ENCODE measurements at places on chromosomes 7 and 10.
A peak's percentile ranks its signal among the peaks of the same experiment; 100 is the strongest.

DNA sequence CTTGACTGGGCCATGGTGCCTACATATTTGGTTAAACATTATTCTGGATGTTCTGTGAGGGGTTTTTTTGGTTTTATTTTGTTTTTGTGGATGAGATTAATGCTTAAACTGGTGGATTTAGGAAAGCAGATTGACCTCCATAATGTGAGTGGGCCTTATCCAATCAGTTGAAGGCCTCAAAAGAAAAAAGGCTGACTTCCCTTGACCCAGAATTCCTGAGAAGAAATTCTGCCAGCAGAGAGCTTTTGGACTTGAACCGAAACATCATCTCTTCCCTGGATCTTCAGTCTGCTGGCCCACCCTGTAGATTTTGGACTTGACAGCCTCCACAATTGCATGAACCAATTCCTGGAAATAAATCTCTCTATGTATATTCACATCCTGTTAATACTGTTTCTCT lies 94.4 kb downstream of the ADRA2A start:
- DNase-seq: no peak

GRCh38 chr7:30231271-30231670 lies 53.1 kb upstream of the ZNRF2 start:
- DNase-seq: no peak

DNA sequence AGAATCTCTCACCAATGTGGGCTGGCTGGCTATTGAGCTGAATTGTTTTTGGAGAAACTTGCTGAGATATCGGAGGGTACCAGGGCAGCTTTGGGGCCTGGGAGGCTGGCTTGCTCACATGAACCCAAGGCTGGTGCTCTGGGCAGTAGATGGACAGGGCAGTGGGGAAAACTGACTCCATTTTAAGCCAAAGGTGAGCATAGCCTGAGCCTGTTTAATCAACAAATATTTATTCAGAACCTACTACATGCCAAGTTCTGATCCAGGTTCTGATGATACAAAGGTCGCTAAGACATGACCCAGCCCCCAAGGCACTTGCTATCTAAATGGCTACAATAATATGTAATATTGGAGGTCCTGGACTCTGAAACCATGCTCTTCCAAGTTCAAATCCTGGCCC lies 86.6 kb downstream of the BUB3 start:
- no peak for DNase-seq

- DNase-seq: no peak
These were observed 169.9 kb downstream of the RNF133 start for GRCh38 chr7:122528879-122529481.

- DNase-seq: no peak
These were observed 18.0 kb downstream of the RNLS start for GRCh38 chr10:88565072-88565471.

GRCh38 chr10:8544057-8544380 lies 489.5 kb downstream of the GATA3 start:
- DNase-seq: no peak

DNA sequence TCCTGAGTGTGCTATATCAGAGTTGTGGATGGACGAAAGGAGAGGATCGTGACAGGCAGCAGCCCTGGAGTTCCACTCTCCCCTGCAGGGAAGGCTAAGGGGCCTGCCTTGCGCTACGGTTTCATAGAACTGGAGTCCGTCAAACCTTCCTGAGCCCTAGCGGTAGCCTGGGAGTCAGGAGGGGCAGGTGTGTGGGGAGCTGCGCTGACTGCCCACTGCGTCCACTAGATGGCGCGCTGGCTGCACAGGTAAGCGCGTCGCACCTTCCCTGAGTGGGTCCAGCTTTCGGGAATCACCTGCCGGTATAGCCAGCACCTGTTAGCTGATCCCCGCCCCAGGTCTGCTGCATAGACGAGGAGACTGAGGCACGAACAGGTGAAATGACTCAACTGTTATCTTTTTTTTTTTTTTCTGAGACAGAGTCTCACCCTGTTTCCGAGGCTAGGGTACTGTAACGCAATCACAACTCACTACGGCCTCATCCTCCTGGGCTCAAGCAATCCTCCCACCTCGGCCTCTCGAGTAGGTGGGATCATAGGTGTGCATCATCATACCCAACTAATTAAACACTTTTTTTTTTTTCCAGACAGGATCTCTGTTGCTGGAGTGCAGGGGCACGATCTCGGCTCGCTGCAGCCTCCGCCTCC lies 20.2 kb upstream of the BAIAP2L1 start:
- DNase-seq: no peak

GRCh38 chr10:125951290-125951689 lies 54.9 kb downstream of the FANK1 start:
- DNase-seq: no peak

GRCh38 chr10:5480162-5480941 lies 19.0 kb downstream of the CALML5 start:
- DNase-seq: no peak

DNA sequence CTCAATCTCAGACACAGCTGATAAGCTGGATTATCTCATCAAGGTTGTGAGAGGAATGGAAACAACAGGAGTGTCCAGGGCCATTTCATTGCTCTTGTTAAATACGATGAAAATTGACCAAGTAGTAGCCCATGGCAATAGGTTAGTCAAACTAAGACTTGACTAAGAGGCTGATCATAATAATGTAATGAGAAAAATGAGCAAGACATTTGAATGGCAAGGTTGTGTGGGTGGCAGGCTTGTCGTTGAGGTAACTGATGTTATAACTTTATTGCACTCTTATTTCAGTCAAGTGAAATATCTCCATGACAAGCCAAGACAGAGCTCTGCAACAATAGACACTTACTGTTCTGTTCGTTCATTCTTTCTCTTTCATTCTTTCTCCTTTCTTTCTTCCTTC lies 532.0 kb downstream of the GATA3 start:
- DNase-seq: no peak

GRCh38 chr10:129958148-129958628 lies 5.9 kb downstream of the EBF3 start:
- no peak for DNase-seq

GRCh38 chr10:28684986-28685580 lies 7.8 kb downstream of the BAMBI start:
- DNase-seq: no peak

DNA sequence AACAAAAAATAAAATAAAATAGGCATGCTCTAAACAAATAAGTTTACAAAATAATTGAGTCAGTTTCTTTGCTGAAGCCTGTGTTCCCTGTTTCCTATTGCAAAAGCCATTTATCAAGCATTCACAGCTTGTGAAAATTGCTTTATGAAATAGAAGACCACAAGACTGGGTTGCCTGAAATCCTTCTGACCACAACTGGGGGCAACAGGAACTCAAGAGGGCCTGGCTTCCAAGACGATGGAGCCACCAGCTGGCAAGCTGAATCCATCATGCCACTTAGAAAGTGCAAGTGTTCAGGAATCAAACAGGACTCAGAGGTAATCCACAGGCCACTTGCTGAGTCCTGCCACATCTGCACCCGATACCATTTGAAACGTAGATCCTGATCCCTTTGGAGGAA lies 752 bp upstream of the ABCA13 start:
- no peak for DNase-seq

GRCh38 chr10:21475393-21475792 lies 50.1 kb downstream of the SKIDA1 start:
- DNase-seq: no peak

- DNase-seq: no peak
These were observed 2.7 kb downstream of the IL2RA start for GRCh38 chr10:6059506-6059905.

DNA sequence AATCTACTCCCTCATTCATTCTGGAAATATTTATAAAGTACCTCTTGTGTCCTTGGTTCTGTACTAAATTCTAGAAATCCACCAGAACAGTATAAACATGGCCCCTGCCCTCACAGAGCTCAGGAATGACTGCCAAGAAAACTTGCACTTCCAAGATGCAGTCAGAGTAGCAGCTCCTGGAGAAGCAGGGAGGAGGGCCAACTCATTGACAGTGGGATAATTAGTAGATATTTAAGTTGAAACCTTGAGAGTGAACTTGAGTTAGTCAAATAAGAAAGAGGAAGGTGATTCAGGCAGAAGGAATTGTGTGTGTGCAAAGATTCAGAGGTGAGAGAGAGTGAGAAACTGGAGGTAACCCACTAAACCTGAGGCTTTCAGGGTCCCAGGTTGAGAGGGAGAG lies 182.2 kb upstream of the INHBA start:
- no peak for DNase-seq

DNA sequence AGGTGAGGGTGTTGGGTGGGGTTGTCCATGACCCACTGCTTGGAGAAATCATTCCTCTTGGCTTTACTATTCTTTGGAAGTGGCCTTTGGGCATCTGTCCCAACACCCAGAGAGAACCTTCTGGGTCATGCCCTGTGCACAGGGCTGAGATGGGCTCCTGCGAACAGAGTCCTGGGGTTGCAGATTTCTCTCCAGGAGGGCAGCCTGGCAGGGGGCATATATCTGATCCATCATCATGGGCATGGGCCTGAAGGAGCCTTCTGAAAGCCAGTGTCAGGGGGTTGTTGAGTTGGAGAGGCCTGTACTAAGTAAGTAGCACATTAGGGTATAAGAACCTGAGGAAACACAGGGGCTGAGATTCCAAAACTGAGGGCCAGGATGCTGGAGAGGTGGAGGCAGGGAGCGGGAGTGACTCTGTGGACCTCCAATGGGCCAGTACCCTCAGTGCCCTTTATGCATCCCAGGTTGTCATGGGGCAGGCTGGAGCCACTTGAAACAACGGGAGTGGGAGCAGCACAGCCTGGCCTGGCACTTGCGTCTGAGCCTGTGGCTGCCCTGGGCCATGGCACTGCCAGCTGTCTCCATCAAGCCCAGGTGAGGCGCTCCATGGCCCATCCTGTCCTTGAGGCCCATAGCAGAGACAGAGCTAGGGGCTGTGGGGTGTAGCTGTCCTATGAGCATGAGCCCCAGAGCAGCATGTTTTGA lies 203.7 kb downstream of the GRID1 start:
- no peak for DNase-seq

GRCh38 chr7:43679210-43680068 lies 49.9 kb downstream of the COA1 start:
- peak; percentile 48 for DNase-seq

GRCh38 chr10:100731407-100732240 lies 13.8 kb upstream of the PAX2 start:
- no peak for DNase-seq

GRCh38 chr7:130022115-130022514 lies 29.1 kb downstream of the ZC3HC1 start:
- DNase-seq: no peak

- no peak for DNase-seq
These were observed 1002.0 kb downstream of the LRMDA start for GRCh38 chr10:76433161-76434005.

DNA sequence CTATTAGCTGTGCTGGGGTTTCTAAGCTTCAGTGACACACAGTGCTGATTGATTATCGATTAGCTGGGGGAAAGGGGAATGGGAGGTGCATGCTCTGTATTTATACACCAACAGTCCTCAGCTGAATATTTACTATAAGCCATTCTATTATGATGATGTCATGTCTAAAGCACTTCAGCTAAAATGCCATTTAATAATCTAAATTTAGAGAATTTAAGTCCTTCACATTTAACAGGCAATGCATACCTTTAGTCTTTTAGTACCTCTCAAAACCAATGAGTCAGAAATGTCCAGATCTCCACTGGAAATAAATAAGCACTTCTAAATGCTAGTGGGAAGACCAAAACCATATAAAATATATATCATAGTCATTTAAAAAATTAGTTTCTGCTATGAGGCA lies 24.6 kb downstream of the RPP38 start:
- DNase-seq: no peak

GRCh38 chr10:114432566-114433093 lies 28.3 kb upstream of the AFAP1L2 start:
- DNase-seq: no peak

DNA sequence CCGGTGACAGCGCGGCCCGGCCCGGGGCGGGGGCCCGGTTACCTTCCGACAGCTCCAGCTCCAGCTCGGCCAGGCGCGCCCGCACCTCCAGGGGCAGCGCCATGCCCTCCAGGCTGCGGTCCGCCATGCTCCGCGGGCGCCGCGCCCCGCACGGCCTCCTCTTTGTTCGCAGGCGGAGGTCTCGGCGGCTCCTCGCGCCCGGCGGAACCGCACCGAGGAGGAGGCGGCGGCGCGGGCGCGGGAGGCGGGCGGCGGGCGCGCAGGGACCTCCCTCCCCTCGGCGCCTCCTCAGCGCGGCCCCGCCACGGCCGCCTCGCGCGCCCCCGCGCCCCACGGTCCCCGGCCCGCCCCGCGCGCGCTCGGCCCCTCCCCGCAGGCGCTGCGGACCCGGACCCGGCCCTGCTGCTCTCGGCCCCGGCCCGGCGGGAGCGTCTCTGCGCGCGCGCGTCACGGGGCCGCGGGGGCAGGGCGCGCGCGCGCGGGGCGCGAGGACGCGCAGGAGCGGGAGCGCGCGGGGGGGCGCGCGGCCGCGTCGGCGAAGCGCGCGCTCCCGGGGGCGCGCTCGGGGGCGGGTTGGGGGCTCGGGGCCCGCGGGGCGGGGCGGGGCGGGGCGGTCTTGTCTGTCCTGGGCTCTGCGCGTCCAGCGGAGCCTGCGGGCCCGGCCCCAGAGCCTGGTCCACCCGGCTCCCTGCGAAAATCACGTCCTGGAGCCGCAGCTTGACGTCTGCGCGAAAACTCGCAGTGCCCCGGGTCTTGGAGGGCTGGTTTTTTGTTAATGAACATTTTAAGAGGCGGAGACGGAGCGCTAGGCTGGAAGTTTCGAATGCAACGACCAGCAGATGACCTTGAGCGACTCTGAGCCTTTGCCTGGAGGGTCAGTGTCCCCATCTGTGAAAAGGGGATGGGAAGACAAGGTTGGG lies at the start of gene DIP2C:
DIP2C (minus strand) TSS at position 217 of the 920 bp plus-strand sequence; CDS start at position 127, 90 bp downstream.
- DNase-seq: no peak

GRCh38 chr7:92603089-92603445 lies 12.9 kb upstream of the FAM133B start:
- no peak for DNase-seq

DNA sequence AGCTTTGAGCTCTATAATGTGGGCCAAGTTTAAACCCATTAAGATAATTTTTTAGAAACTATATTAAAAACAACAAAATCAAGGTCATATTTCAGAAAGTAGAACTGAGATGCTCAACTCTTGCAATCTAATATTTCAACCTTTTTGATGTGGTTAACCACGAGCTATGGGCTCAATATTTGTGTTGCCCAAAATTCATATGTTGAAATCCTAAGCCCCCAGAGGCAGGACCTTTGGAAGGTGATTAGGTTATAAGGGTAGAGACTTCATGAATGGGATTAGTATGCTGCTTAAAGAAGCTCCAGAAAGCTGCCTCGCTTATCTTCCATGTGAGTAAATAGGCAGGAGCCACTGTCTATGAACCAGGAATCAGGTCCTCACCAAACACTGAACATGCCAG lies 284.4 kb downstream of the CRPPA start:
- DNase-seq: no peak

- no peak for DNase-seq
These were observed 25.6 kb upstream of the PLEKHA1 start for GRCh38 chr10:122348935-122349361.
